Hindlimb muscle (tissue), 1 donor: ENCODE measurements at places on chromosomes 12 and 14. TPM values are rescaled to one million over a fixed set of nuclear protein-coding genes. Genes with fewer than 3 reads are reported as not detected.

The CCDC177 gene
- not detected for polyA plus RNA-seq

The PLA2G1B gene
- polyA plus RNA-seq, result not detected

The ADAMTS20 gene
- polyA plus RNA-seq, result 0.72 TPM

The GLIPR1L1 gene
- not detected for polyA plus RNA-seq

The MMAB gene
- polyA plus RNA-seq, result 25.5 TPM

DNA sequence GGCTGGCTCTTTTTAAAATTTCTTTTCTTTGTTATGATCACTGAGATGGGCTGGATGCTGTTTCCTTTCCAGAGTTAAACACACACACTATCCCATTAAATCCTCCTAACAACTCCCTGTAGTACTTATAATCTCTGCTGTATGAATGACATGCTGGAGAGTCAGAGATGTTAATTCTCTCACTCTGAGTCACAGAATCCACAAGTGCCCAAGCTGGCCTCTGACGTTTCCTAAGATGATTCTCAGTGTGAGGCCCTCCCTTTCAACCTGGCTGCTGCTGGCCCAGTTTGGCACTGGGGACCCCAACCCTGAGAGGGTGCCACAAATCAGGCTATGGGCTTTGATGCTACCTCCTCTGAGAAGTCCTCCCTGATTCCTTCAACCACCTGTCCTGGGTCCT is 5.4 kb downstream of the NOS1 start:
- no peak for DNase-seq

- no peak for DNase-seq
These were observed 6.2 kb upstream of the OAS1 start for GRCh38 chr12:112900298-112901145.

DNA sequence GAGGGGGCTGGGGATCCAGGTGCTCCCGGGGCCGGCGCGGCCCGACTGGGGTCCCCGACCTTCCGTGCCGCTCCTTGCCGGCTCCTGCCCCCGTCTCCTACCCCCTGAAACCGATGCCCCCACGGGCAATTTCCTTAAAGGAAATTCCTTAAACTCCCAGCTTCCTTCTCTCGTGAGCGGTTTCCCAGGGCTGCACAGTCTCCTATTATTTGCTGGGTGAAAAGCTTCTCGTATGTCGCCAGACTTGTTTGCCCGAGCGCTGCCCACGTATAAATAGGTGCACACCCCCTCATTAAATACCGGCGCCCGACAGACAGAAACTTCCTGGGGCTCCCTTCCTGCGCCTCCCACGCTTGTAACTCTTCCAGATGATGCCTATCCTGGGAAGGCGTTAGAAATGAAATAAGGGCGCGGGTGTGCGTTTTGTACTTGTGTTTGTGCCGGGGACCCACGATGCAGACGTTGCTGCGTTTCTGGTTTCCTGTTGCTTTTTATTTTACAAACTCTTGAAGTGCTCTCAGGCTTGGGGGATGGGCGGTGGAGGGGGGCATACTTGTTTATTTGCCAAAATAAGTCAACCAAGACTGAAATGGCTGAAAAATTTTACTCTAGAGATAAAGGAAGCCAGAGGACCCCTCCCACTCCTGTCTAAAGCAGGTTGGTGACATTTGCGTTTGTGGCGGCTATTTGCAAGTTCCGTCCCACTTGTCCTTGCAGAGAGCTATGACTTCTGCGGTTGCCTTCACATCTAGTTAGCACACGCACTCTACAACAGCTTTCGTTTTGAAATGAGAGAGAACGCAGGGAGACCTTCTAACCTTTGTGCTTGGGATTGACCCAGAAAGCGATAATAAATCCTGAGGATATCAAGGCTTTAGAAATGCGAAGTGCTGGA is 1.0 kb downstream of the HIP1R start:
- DNase-seq, result no peak

- DNase-seq, result no peak
These were observed 37.3 kb upstream of the CSRP2 start for GRCh38 chr12:76916170-76916540.

GRCh38 chr12:28409892-28410291 is 219.6 kb downstream of the CCDC91 start:
- DNase-seq, result no peak

- DNase-seq, result no peak
These were observed 24.3 kb downstream of the ZFYVE21 start for GRCh38 chr14:103739793-103740501.

GRCh38 chr12:123946152-123946515 is 26.5 kb downstream of the CCDC92 start:
- no peak for DNase-seq

GRCh38 chr14:100342195-100342594 is 19.1 kb downstream of the SLC25A47 start:
- DNase-seq, result no peak

- no peak for DNase-seq
These were observed 118.7 kb downstream of the KSR2 start for GRCh38 chr12:117850048-117850447.

GRCh38 chr14:40004871-40005500 is 572.8 kb upstream of the FBXO33 start:
- no peak for DNase-seq

DNA sequence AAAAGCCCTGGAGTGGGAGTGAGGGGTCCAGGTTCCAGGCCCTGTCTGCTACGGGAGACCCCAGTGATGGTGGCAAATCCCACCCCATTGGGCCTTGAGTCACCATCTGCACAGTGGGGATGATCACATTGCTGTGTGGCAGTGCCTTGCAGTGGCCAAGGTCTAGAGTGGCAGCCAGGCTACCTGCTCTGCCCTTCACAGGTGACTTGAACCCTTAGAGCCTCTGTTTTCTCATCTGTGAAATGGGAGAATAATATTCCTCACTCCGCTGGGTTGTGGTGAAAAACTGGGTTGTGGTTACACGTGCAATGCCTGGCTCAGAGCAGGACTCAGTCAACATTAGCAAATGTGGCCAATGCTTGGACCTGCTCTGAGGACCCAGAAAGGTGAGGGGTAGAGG is 58.2 kb downstream of the MVK start:
- DNase-seq, result no peak

- no peak for DNase-seq
These were observed 11.8 kb downstream of the P2RX7 start for GRCh38 chr12:121144416-121144914.

- DNase-seq, result no peak
These were observed 114.9 kb downstream of the ANO2 start for GRCh38 chr12:5830111-5830510.
